ENCODE measurements at places on chromosomes 6 and 20.

- no peak for DNase-seq
Observed at GRCh38 chr6:158205169-158205944, 37.2 kb downstream of the GTF2H5 start.

GRCh38 chr20:63682384-63683139 is 13.9 kb upstream of the TNFRSF6B start:
- DNase-seq, result peak; percentile 94

GRCh38 chr20:13777171-13777601 is 7.5 kb downstream of the ESF1 start:
- DNase-seq, result no peak

DNA sequence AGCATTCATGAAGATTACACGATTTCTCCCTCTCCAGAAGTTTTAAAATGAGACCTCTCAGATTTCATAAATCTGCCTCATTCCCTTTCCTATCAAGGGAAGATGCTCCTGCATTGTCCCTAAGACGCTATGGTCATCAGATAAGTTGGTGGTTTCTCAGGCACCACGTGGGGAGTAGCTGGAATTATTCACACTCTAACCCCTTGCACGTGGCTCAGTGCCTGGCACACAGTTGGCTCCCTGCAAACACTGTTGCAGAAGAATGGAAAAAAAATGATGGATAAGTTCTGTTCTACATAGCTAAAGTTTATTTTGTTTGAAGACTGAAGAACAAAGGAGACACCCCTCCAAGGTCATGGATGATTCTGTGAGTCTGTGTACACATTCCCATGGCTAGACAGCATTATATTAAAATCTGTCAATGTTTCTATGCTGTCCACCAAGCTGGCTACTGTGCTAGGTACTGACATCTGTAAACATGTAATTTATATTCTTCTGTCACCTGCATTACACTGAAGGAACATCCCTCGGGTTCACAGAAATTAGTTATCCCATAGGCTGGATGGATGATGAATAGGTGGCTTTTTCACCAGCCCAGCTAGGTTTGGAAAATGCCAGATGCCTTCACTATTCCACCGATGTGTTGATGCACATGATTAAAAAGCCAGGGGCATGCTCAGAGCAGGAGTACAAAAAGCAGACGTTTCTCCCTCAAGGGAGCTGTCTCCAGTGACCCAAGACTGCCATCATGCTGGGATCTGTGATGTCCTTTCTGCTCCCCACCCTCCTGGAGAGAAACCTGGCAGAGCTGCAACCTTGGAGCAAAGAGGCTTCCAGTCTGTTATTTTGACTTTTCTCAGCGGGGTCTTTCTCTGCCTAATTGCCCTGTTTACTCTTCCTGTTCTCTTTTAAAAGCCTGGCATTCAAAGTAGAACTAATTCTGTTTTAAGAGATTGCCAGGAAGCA is 610.5 kb downstream of the UTRN start:
- no peak for DNase-seq

GRCh38 chr6:75691012-75691411 is 58.0 kb upstream of the MYO6 start:
- no peak for DNase-seq

GRCh38 chr6:81929828-81930227 is 177.3 kb upstream of the TENT5A start:
- DNase-seq, result no peak

DNA sequence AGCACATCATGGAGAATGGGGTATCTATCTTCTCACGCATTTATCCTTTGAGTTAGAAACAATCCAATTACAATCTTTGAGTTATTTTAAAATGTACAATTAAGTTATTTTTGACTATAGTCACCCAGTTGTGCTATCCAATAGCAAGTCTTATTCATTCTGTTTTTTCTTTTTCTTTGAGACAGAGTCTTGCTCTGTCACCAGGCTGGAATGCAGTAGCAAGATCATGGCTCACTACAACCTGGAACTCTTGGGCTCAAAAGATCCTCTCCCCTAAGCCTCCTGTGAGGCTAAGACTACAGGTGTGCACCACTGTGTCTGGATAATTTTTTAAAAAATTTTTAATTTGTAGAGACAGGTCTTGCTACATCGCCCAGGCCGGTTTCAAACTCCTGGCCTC is 201.5 kb upstream of the ZNF217 start:
- DNase-seq, result no peak

DNA sequence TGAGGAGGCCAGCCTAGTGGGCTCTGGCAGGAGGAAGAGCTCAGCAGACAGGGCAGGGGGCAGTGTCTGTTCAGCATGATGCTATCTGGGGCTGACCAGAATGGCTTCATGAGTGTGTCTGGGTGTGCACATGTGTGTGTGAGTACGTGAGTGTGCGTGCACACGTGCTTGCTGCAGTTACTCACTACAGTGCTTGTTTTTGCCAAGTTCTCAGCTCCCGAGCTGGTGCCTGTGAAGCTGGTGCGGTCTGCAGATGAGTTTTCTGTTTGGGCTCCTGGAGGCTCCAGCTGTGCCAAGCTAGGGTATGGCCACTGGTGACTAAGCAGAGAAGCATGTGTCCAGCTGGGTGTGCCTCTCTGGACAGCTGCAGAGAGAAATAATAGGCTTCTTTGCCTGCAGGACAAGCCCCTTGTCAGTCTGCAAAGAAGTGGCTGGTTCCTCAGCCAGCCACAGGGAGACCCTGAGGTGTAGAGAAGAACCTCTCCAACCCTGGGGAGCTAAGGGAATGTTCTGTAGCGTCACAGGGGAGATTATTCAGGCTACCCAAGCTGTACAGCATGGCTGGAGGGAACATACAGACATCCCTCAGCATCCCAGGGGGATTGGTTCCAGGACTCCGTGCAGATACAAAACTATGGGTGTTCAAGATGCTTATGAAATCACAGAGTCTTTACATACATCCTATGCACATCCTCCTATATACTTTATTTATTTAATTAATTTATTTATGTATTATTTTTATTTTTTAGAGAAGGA is 40.2 kb upstream of the FAM50B start:
- peak; percentile 89 for DNase-seq

DNA sequence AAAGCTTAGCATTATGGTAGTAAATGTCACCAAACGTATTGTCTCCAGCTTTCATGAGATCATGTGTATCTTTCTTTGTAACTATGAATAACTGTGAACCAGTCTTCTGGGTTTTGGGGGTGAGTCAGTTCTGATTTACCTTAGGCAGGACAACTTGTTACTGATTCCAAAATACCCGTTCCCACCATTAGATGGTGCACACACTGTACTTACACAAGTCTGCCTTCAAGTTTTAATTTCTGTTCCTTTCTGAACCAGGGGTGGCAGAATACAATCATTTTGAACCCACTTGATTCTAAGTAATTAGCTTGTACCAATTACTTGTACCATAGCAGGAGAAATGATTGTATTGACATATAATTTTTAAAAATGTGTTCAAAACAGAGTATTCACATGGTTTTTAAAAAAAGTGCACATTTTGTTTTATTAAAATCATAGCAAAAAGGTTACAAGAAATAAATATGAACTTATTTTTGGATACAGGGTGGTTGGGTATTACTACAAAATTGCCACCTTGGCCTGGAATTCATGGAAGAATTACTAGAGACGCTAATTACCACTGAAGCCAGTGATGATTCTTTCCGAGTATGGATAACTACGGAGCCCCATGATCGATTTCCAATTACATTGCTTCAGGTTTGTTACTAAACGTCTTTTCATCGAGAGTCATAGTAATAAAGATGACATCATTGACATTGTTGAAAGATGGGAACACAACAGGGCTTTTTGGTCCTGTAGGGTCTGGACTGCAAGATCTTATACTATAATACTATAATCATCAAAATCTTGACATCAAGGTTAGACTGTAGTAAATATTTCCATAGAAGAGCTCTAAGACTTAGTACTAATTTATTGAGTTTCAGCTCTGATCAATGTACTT is 75.2 kb upstream of the GLP1R start:
- no peak for DNase-seq

DNA sequence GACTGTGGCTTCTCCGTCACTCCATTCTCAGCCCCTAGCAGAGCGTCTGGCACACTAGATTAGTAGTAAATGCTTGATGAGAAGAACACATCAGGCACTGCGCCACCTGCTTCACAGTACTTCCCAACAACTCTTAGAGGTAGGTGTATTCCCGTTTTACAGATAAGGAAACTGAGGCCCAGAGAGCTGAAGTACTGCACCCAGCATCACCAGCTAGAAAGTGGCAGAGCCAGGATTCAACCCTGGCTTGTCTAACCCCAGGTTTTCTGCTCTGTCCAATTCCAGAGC is 3.5 kb downstream of the PRND start:
- no peak for DNase-seq

DNA sequence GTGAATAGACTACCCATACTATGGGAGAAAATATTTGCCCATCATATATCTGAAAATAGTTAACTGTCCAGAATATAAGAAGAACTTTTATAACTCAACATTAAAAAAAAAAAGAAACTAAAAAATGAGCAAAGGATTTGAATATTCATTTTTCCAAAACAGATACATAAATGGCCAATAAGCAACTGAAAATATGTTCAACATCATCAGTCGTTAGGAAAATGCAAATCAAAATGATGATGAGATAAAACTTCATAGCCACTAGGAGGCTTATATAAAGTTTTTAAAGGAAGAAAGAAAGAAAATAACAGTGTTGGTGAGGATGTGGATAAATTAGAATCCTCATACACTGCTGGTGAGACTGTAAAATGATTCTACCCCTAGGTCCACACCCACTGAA is 32.6 kb upstream of the HMGN3 start:
- no peak for DNase-seq

DNA sequence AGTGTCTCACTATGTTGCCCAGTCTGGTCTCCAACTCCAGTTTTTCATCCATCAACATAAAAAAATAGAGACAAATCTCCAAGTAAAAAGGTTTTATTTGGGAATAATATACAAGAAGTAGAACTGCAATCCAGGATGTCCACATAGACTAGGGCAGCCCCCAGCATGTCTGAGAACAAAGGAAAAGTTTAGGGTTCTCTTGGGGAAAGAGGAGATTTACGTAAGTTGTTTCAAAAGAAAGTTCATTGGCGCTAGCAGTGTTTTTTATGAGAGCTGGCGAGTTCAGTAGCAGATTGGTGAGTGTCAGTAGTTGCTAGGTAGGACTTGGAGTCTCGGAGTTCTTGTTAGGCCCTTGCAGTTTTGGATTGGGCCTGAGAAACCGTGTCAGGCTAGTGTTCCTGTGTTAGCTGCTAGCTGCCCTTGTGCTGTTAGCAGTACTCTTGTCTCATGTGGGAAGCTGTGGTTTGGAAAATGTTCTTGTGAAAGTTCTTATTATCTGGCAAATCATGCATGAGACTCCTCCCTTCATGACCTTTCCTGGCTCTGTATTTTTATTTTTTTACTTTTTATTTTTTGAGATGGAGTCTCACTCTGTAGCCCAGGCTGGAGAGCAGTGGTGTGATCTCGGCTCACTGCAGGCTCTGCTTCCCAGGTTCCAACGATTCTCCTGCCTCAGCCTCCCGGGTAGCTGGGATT is 24.7 kb downstream of the TTLL9 start:
- peak; percentile 84 for DNase-seq

GRCh38 chr6:156026486-156027247 is 571.0 kb upstream of the NOX3 start:
- DNase-seq, result no peak

GRCh38 chr6:107716688-107717089 is 107.4 kb downstream of the SCML4 start:
- DNase-seq, result no peak

DNA sequence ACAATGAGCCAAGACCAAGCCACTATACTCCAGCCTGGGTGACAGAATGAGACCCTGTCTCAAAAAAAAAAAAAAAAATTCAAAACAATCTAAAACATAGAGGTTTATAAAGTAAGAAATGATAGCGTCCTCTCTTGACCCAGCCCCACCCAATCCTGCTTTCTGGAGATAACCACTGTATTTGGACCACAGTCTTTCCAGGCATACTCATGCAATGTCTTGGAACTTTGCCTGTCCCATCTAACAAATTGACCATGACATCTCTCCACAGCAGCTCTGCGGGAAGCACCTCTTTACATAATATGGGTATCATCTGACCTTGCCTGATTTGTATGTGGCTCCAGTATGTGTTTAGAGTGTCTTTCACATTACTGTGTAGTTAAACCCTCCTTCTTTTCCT is 9.1 kb upstream of the SHLD1 start:
- DNase-seq, result no peak

- no peak for DNase-seq
Observed at GRCh38 chr6:158226655-158227512, 58.7 kb downstream of the GTF2H5 start.

DNA sequence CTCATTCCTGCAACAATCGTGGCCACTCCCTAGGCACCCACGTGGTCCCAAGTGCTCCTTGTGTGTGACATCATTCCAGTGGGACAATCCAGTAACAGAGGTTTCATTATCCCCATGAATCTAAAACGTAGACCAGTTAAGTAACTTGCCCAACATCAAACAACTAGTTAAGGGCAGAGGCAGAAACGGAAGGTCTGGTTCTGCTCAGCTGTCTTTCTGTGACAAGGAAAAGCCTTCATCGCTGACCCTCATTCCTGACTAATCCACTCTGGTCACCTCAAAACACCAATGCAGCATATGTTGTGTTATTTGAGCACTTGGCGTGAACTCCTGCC is 261.4 kb upstream of the JARID2 start:
- DNase-seq, result no peak

DNA sequence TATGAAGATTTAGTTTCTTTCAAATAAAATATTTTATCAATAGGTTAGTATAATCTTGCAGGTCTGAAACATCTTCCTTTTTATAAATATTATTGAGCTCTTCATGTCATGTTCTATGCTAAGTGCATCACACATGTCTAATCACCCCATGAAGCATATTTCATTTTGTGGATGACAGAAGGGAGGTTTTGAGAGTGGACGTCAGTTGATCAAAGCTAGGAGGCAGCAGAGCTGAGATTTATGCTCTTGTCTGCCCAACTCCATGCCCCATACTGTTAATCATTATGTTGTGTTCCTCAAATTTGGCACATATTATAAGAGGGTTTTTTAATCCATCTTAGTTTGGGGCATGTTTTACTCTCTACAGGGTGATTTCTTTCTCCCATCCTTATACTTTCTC is 22.7 kb downstream of the DSE start:
- no peak for DNase-seq

GRCh38 chr20:50561379-50562078 is 51.3 kb downstream of the PTPN1 start:
- no peak for DNase-seq

- no peak for DNase-seq
Observed at GRCh38 chr6:139370283-139370998, 4.0 kb downstream of the CITED2 start.

- DNase-seq, result no peak
Observed at GRCh38 chr6:15513801-15514711, 148.8 kb downstream of the DTNBP1 start.

DNA sequence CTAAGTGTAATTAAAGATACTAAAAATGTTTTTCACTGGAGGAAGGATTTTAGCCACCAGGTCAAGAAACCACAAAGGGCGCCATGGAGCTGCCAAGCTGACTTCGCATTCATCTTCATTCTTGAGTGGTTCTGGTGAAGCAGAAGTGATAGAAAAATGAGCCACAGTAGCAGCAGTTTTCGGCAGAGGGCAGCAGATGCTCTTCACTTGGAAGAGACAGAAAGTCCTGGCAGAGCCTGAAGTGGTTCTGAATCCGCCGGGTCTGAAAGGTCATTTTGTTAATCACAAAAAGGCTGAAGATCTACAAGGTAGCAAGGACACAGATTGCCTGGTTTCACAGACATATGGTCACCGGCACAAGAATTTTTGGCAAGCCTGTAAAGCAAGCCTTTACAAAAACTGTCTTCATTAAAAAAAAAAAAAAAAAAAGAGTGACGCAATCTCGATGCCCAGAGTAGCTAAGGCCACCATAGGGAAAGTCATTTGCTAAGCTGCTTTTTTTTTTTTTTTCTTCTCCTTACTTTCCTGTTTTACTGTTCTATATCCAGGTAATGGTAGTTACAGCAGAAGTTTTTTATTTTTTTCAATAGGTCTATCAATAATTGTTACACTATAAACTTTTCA is 345.1 kb upstream of the AGPAT4 start:
- no peak for DNase-seq

Measured in tibial artery (tissue), 4 donors.